Caki2 (cell line): ENCODE measurements at places on chromosomes 1 and 21. TPM values are rescaled to one million over a fixed set of nuclear protein-coding genes. Genes with fewer than 3 reads are reported as not detected.

- DNase-seq, result no peak
Measured at GRCh38 chr1:240501115-240501514, 110.8 kb downstream of the GREM2 start.

Gene GUK1
- total RNA-seq, result 263 and 331 TPM in 2 replicates

- no peak for DNase-seq
Measured at GRCh38 chr1:227357927-227358302, 39.6 kb upstream of the CDC42BPA start.

GRCh38 chr1:182428043-182428442 lies 21.9 kb upstream of the RGSL1 start:
- no peak for DNase-seq

DNA sequence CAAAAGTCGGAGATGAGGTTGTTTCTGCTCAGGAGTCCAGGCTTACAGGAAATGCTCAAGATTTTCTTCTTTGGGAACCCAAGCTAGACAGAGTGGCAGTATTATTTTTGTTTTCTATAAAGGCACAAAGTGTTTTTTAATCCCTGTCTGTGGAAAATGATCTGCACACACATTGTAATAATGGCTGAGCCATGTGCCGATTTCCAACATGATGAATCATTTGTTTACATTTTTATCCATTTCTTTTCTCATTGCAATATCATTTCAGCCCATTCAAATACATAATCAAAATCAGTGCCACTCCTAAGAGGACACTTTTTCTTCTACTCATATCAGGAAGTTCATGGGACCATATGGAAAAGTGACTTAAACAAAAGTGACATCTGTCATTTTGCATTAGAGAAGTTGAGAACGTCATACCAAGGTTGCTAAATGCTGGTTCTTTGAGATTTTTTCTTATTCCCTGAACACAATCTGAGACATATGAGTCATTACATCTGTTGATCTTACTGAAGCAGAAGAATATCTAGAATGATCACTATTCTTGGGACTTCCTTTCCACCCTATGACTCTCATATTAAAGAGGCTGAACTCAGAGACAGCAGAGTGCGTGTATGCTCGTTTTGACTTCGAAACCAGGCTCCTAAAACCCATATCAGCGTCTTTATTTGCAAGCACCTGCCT lies 44.9 kb downstream of the ACTA1 start:
- no peak for DNase-seq

- no peak for DNase-seq
Measured at GRCh38 chr1:98044766-98045165, 123.9 kb upstream of the DPYD start.

Gene TYW3
- 10.0 and 13.7 TPM in 2 replicates for total RNA-seq

GRCh38 chr1:55321942-55322341 lies 106.8 kb upstream of the USP24 start:
- peak; percentile 55 for DNase-seq

Gene ACADM
- total RNA-seq, result 16.1 and 21.0 TPM in 2 replicates

Gene KRTAP12-2
- total RNA-seq, result not detected in 2 replicates

- no peak for DNase-seq
Measured at GRCh38 chr1:26530410-26530894, 891 bp downstream of the RPS6KA1 start.

Gene SPTA1
- not detected in 2 replicates for total RNA-seq

GRCh38 chr1:180412583-180412982 lies 89.8 kb downstream of the ACBD6 start:
- DNase-seq, result no peak

Gene SPATA6
- total RNA-seq, result 1.9 and 2.9 TPM in 2 replicates

Gene VSIG8
- total RNA-seq, result 0.57 TPM in 1 of 2 replicates, not detected in the other

Gene SPRR4
- not detected in 2 replicates for total RNA-seq

Gene LDLRAD2
- total RNA-seq, result not detected in 2 replicates

Gene VWA5B1
- not detected in 2 replicates for total RNA-seq

GRCh38 chr1:167165948-167166689 lies 54.6 kb upstream of the POU2F1 start:
- DNase-seq, result no peak

DNA sequence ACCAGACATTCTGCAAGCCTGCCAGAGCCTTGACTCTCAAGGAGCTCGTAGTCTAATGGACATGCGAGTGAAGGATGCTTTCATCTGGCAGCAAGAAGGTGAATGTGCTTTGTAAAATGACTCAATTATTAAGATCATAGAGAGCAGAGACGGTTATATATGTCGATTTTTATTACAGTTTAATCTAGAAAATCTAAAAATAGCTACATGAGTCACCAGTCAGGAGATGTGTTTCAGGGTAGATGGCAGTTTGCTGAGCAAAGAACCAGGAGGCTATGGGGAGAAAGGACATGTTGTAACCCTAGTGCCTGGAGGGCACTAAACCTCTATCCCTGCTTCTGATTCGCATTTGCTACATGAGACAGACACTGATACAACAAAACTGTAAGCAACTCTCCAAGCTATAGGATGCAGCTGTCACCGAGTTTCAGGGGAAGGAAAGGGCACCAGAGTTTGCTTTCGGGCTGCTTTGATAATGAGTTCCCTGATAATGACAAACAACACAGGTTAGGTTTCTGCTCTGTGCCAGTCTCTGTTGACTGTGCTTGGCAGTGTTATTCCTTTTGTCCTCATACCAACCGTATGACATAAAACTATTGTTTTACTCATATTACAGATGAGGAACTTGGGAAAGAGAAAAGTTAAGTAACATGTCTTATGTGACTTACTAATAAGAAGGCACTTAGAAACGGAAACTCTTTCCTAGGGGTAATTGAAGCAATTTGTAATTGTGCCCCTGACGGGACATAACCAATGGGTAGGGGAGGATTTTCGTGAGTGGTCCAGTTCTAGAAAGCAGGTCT lies 43.2 kb downstream of the C1orf198 start:
- peak; percentile 58 for DNase-seq

DNA sequence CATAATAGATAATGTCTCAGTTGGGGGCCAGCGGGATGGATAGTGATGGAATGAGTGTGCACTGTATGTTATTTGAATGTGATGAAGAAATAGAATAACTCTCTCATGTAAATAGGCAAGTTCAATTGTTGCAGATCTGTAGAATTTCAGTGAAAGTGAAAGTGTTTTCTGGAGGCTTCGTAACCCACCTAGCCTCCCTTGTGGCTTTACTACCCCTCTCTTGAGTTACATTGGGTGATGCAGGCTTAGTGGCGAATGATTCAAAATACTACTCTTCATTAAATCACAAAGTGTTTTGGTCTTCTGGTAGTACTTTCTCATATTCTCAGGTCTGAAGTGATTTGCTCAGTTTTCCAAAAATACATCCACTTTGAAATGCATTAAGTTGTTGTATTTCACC lies 411.9 kb downstream of the ZP4 start:
- no peak for DNase-seq

Gene TDRKH
- total RNA-seq, result 5.6 and 9.1 TPM in 2 replicates

Gene TAS1R3
- not detected in 2 replicates for total RNA-seq

Gene LUZP1
- 10.9 and 17.0 TPM in 2 replicates for total RNA-seq

Gene HAO2
- total RNA-seq, result not detected in 2 replicates

DNA sequence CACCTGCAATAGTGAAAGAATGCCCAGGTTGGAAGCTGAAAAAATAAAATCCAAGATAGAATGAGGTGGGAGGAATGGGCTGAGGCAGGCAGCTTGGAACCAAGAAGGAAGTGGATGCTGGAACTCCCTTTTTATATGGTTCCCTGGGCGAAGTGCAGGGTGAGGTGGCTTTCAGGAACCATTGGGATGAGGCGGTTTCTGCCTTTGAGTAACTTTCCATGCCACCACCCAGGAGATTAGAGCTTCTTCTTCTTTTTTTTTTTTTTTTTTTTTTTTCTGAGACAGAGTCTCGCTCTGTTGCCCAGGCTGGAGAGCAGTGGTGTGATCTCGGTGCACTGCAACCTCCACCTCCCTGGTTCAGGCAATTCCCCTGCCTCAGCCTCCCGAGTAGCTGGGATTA lies 17.8 kb upstream of the MRPS6 start:
- no peak for DNase-seq

Gene PIK3CD
- 2.7 and 7.0 TPM in 2 replicates for total RNA-seq

- no peak for DNase-seq
Measured at GRCh38 chr1:4974981-4975685, 320.7 kb downstream of the AJAP1 start.

GRCh38 chr1:185291159-185291558 lies 25.9 kb downstream of the IVNS1ABP start:
- no peak for DNase-seq

- DNase-seq, result no peak
Measured at GRCh38 chr1:104073463-104073902, 323.8 kb downstream of the AMY1C start.

Gene GBP4
- not detected in 2 replicates for total RNA-seq

Gene TSPAN1
- 2.3 and 9.5 TPM in 2 replicates for total RNA-seq

GRCh38 chr1:67100833-67101232 lies 33.9 kb downstream of the C1orf141 start:
- DNase-seq, result no peak

Gene GBP5
- not detected in 2 replicates for total RNA-seq

Gene IPO13
- total RNA-seq, result 16.9 and 21.3 TPM in 2 replicates

- DNase-seq, result no peak
Measured at GRCh38 chr1:93668121-93668520, 13.5 kb downstream of the BCAR3 start.

DNA sequence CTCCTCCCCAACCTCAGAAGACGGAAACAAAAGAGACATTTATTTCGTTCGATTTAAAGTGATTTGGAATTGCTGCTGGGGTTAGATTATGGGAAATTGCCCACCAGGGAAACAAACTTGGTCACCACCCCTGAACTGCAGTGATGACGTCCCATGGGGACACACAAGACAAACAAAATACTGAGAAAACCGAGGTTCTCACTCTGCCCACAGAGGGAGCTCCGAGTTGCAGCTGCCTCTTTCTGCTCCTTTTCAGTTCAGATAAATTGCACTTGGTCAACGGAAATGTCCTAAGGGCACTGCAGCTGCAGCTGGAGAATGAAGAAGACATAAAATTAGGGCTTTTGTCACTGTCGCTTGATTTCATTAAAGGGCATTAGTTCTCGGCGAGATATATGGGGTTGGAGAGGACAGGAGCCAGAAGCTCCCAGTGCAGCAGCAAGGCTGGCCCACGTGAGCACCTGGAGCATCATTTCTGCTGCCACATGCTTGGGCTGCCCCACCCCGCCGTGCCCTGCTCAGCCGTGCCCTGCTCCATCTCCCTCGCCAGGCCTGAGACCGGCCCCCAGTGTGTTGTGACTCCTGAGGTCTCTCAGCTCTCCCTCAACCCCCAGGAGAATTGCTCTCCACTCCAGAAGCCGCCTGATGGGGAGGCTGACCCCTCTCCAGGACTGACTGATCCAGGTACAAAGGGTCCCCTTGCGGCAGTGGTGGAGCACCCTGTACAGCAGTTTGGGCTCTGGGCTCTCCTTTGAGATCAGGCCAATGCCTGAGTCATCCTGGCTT lies 231.7 kb upstream of the AJAP1 start:
- DNase-seq, result no peak

GRCh38 chr1:116226017-116226416 lies 114.8 kb downstream of the MAB21L3 start:
- no peak for DNase-seq

GRCh38 chr1:71269179-71269578 lies 188.3 kb upstream of the ZRANB2 start:
- DNase-seq, result no peak

DNA sequence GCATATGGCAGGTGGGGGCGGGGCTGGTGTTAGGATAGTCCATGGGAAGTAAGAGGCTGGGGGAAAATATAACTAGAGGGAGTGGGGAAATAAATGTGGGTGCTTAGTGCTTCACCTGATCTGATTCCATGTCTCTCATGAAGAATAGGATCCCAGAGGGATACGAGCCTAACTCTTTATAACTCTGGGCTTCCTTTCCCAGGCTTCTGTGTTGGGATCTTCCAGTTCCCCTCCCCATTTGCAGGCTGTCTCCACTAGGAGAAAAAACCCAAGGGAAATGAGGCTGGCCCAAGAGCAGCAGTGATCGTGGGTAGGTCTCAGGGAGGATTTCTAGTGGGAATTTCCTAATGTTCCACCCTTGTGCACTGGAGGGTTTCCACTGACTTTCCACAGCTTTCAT lies 1.6 kb downstream of the KCNJ9 start:
- DNase-seq, result no peak

Gene SPATA45
- total RNA-seq, result not detected in 2 replicates

DNA sequence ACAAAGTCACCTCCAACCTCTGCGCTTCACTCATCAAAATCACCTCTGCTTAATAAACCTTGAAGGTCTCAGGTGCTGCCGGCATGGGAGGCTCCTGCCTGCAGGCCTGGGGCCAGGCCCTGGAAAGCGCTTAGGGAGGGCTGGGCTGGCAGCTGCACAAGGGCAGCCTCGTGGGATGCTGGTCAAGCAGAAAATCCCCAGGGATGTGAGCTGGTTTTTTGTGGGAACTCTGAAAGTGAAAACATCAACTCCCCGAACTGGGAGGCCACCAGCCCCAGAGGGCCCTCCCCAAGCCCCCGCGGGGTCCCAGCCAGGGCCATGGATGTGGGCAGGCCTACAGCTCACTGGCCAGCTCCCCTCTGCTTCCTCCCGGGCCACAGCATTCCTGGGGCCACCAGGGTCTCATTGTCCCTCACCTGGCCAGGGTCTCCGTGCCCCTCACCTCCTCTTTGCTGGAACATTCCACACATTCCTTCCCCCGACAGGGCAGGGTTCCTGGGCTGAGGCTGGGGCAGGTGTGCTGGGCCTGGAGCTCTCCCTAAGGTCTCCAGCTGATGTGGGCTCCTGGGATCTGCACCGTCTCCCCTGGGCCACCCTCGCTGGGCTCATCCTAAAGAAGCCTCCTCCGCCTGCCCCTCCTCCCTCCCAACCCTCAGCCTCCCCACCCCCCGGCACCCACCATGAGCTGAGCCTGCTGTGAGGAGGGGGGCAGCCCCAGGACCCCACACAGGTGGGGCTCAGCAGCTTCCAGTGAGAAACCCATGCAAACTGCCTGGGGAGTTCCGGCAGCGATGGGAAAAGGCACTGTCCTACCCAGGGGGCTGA lies 36.0 kb upstream of the POFUT2 start:
- no peak for DNase-seq

DNA sequence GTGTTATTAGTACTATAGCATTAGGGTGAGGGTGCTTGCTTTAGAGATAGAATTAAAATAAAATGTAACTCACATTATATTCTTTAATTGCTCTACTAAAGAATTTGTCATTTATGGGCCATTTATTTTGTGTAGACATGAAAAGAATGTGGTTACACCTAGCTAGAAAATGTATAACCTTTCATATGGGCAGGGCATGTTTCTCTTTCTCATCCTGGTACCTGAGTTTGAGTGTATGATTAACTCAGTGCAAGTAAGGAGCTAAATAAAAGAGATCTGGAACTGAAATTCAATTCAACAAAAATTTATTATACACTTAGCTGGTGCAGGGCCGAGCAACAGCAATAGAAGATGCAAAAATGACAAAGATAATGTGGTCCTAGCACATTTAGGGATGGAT lies 47.4 kb downstream of the MAP3K7CL start:
- DNase-seq, result peak; percentile 55

- no peak for DNase-seq
Measured at GRCh38 chr1:231278100-231278790, 37.2 kb downstream of the GNPAT start.

GRCh38 chr1:209775678-209776077 lies 8.7 kb downstream of the C1orf74 start:
- no peak for DNase-seq

Gene CLCA1
- total RNA-seq, result not detected in 2 replicates

Gene PIGR
- not detected in 2 replicates for total RNA-seq

Gene LMOD1
- total RNA-seq, result not detected in 2 replicates
